ENCODE measurements at places on chromosomes 13 and 19.

GRCh38 chr19:18317961-18318800, 4.7 kb downstream of the LSM4 start:
- no peak for DNase-seq

DNA sequence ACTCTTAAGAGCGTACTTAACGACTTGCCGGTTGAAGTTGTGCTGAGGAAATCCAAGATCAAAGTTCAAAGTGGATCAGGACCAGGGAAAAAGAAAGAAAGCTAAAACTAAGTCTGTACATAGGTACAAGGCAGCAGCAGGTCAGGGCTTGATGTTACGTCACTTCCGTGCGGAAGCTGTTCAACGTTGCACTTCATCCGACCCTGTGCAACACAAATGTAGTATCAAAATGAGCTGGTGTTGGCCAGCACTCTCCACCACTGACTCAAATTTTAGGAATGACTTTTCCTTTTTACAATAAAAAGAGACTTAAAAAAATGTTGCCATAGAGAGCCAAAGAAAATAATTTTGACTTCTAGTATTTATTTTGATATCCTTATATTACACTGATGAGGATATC, 1315.4 kb downstream of the EFNB2 start:
- no peak for DNase-seq

- no peak for DNase-seq
Observed at GRCh38 chr13:114263578-114263977, 17.8 kb upstream of the UPF3A start.

DNA sequence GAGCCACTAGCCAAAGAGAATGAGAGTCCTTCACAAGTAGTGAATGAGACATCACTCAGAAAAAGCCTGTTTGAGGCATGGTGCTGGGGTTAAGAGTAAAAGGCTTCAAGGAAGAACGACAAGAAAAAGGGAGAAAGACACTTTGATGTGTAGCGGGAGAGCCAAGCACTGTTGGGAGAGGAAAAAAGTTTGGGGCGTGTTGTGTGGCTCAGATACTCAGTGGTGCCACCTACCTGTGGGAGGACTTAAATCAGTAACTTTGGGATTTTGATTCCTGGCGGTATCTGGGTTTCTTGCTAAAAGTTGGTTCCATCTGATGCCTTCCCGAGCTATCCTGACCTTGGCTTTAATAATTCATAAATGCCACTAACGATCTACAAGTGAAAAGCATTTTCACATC, 12.3 kb downstream of the ELSPBP1 start:
- no peak for DNase-seq

- peak; percentile 21 for DNase-seq
Observed at GRCh38 chr19:55484593-55485438, at the start of gene NAT14. Gene NAT14, plus strand, starts transcription at chr19:55485188. Its CDS starts 521 bp downstream, at chr19:55485709.

DNA sequence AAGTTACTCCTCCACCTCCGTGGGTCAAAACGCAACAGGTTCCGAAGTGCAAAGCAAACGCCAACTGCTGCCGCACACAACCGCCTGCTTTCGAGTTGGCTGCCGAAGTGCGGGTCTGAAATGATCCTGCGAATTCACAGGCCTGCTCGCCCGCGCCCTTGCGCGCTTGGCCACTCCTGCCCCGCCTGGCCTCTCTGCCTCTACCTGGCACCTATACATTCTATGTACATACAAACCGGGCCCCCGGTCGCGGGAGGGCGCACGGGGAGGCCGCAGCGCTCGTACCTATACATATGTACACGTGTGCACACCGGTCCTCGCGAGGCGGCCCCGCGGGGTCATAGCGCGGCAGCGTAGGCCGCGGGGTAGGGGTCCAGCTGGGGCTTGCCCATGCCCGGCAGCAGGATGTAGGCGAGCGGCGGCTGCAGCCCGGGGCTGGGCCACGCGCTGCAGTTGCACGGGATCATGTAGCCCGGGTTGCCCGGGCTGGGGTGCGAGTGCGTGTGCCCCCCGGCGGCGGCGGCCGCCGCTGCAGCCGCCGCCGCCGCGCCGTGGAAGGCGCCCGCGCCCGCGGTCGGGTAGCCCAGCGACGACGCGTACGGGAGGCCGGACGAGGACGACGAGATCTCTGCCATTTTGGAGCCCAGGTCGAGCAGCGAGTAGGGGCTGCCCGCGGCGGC, 1.3 kb downstream of the SOX21 start:
- no peak for DNase-seq

DNA sequence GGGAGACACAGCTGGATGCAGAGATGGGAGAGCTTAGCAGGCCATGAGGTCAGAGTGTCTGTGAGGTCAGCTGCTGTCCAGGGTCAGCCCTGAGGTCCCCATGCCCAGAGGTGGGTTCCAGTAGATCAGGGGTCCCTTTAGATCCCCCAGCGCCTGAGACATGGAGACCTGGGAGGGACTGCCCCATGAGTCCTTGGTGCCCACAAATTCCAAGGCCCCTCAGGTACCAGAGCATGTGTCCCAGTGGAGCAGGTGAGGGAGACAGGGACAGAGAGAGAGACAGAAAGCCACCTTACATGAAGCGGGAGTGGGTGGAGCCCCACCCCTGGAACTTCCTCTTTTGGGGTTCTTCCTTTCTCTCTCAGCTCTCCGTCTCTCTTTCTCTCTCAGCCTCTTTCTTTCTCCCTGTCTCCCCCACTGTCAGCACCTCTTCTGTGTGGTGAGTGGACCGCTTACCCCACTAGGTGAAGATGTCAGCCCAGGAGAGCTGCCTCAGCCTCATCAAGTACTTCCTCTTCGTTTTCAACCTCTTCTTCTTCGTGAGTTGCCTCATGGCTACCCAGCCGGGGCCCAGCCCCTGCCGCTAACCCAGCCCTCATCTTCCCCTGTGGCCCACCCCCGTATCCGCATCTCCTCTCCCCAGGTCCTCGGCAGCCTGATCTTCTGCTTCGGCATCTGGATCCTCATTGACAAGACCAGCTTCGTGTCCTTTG, at the start of gene CD37:
CD37 (plus strand) TSS at position 336 of the 713 bp plus-strand sequence; CDS start at position 471, 135 bp downstream.
- DNase-seq = no peak

DNA sequence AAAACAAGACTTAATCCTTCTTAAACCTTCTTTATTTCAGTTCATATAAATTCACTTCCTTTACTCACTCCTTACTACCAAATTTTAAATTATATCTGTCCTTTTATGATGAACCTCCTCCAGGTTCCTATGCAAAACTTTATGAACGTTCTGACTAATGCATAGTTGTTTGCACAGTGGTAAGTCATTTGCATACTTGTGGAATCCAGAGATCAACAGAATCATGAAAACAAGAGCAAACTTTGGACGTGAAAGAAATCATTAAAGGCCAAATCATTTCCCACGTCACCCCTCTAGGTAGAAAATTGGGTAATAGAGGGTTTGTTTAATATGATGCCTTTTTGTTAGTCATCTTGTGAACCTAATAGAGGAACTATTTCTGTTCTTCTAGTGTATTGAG, 32.3 kb upstream of the MYCBP2 start:
- DNase-seq = no peak

- no peak for DNase-seq
Observed at GRCh38 chr13:20848944-20849343, 53.6 kb downstream of the XPO4 start.

DNA sequence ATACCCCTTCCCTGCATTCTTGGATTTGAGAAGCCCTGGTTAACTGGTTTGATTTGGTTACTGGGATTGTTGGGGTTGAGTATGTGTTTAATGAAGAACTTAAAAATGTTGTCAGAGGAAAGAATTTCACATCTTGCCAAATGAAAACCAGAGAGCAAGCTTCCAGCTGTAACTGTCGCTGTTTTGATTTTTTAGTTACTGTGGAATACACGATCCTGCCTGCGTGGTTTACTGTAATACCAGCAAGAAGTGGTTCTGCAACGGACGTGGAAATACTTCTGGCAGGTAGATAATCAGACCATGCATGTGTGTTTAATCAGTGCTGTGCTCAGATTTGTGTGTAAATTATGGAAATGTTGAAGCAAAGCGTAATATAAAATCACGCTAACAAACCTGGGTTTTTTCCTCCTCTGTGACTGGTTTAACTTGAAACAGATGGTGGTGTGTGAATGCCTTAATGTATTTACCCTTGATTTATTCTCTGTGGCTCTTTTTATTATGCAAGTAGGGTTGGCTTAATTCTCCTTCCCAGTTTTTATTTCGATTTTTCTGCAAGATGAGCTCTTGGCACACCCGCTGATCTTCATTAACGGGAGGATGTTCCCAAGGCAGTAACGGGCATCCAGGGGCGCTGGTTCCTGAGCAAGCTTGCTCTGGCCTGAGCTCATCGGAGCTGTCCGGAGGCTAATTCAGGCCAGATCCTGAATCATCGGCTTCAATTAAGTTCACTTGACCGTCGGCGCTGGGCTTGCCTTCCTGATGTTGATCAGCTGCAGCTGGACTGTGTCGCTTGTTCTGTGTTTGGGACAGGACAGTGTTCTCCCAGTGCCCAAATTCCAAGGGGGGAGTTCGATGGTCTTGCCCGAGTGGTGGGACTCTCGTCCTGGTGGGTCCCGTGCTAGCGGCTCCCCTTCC, 16.0 kb downstream of the UPF1 start:
- DNase-seq = no peak

DNA sequence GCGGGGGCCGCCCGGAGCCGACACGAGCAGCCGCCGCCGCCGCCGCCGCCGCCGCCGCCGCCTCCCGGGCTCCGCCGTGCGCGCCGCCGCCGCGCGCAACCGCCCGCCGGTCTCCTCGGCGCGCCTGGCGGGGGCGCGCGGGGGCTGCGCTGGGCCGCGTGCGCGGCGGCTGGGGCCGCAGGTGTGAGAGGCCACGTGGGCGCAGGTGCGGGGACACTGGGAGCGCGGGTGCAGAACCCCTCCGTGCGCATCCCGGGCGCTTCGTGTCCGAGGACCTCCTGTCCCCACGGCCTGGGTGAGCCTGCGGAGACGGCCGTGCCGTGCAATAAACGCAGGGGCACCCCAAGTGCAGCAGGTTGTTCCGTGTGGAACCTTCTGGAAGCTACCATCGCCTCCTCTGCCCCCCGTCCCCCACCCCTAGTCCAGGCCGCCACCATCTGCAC, at the start of gene LINGO3:
LINGO3 (minus strand) TSS at position 41 of the 443 bp plus-strand sequence. CDS start 16,378 bp downstream, outside the sequence.
- no peak for DNase-seq

DNA sequence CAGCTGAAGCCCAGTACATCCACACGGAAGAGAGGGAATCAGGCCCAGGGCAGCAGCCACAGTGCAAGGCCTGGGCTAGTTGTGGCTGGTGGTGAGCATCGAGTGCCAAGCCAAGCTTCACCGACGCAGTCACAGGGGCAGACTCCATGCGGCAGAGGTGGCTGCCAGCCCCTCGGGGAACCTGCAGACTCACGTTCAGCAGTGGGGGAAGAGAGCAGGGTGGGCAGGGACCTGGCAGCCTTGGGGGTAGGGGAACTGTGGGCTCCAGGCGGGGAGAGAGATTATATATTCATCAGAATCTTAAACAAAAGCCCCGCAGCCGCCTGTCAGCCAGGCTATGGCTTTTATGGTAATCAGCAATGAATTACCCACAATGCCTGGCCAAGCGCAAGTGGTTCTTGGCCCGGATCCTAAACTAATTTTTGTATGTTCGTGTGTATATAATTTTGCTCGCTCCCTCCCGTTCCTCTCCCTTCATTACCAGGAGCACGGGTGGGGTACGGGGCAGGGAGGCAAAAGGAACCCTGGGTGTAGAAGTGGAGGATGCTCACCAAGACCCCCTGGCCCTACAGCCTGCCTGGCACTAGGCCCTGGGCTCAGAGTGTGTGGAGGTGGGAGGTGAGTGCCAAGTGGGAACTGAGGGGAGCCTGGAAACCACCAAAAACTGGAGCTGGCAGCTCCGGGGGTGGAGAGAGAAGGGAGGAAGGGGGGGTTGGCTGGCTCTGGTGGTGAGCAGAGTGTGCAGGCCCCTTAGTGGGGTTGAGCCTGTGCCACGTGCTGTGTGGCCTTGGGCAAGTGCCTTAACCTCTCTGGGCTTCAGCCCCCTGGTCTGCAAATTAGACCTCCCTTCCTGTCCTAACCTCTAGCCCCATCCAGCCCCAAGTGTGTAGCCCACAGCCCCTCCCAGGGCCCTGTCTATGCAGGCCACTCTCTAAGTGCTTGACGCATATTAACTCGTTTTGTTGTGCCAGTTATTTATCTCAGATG, 31.9 kb downstream of the PTPRS start:
- DNase-seq = peak; percentile 74

- DNase-seq = no peak
Observed at GRCh38 chr19:9627856-9628255, 6.8 kb upstream of the ZNF561 start.

DNA sequence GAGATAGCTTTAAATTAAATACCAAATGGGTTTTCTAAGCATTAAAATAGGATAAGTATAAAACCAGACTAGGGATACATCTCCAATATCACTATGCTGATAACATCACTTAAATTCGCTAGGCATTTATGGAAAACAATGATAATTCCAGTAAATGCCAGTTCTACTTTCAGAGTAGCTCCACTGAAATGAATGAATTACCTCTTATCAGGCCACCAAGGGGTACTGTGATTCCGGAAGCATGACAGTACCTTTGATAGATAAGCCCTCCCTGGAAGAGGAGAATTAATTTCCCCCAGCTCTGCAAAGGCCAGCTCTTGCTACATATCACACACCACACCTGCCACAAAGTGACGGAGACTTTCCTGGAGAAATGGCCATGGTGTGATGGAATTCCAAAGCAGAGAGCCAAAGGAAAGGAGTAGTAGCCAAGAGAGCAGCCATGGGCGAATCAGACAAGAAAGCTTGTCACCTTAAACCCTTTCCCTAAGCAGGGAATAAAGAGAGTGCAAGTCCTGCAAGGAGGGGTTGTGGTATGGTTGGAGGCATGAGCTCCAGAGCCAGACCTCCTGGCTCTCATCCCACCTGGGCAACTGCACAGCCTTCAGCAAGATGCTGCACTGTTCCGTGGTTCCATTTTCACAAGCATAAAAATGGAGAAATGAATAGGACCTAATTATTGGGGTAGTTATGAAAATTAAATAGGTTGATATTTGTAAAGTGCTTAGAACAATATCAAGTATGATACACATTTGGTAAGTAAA, 423.1 kb downstream of the FGF14 start:
- DNase-seq = no peak

DNA sequence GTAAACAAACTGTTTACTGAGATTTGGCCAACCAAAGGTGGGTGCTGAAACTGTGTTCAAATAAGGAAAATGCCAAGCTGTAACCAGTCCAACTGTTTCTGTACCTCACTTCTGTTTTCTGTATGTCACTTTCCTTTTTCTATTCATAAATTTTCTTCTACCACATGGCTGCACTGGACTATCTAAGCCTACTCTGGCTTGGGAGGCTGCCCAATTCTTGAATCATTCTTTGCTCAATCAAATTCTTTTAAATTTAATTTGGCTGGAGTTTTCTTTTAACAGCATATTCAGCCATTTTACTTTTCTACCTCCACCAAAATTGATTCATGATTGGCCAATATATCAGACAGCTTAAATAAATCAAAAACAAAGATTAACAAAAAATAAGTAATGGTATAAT, 1575.5 kb upstream of the SPRY2 start:
- no peak for DNase-seq

- DNase-seq = peak; percentile 43
Observed at GRCh38 chr19:8423817-8424223, 10.7 kb downstream of the MARCHF2 start.

Measured in NCI-H2029 (cell line).